Activated T-helper 2 cell treated with anti-CD3 and anti-CD28 coated beads, Interferon-gamma antibody, Interleukin-2, Interleukin-4, amounts not matched to agents 10 μg/mL and 5 μg/mL and 100 μg/mL, durations not matched to agents 14 hours and 24 hours and 36 hours (primary cell): ENCODE measurements at places on chromosomes 6 and 20. TPM values are rescaled to one million over a fixed set of nuclear protein-coding genes. Genes with fewer than 3 reads are reported as not detected.

GRCh38 chr6:123945386-123945785 is 141.7 kb downstream of the NKAIN2 start:
- no peak for DNase-seq

Gene DUSP15
- not detected in 2 replicates for total RNA-seq

GRCh38 chr6:113031591-113032238 is 684.6 kb downstream of the RFPL4B start:
- no peak for DNase-seq

- DNase-seq, result no peak
These were observed 163.0 kb downstream of the RPS12 start for GRCh38 chr6:132977413-132977812.

GRCh38 chr20:62991196-62991807 is 15.5 kb downstream of the BHLHE23 start:
- DNase-seq, result no peak
